ENCODE measurements at places on chromosomes 3 and 15.

DNA sequence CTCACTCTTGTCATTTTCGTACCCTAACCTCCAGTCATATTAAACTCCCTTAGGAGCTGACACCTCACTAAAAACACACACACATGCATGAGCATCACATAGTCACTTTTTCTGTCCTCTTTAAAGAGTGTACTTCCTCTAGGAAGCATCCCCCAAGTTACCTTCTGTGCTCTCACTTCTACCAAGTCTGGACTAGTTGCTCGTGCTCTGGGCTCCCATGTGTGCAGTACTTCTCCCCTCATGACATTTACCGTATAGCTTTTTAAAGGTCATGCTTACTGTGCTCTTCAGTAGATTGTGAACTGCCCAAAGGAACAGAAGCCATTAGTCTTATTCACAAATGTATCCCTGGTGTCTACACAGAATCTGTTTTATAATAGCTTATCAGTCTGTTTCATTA, 42.0 kb downstream of the CRYBG3 start:
- DNase-seq: no peak

DNA sequence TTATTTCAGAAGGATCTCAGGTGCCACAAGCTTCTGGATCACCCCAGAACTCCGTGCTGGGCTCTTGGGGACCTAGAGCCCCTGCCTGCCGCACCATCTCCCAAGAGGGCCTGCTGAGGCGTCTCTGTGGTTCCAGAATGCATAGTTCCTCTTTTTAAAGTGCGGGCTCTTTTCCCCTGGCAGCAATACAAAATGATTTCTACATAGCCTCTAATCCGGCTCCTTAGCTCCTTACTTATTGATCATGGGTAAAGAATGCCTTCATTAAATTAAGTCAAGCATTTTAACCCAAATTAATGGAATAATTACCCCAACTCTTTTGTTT, 121.9 kb downstream of the ATP10A start:
- DNase-seq: no peak

- DNase-seq: no peak
Measured at GRCh38 chr15:46343196-46343935, 708.5 kb downstream of the SQOR start.

- peak; percentile 59 for DNase-seq
Measured at GRCh38 chr3:48472923-48473616, 26.5 kb downstream of the ATRIP start.

DNA sequence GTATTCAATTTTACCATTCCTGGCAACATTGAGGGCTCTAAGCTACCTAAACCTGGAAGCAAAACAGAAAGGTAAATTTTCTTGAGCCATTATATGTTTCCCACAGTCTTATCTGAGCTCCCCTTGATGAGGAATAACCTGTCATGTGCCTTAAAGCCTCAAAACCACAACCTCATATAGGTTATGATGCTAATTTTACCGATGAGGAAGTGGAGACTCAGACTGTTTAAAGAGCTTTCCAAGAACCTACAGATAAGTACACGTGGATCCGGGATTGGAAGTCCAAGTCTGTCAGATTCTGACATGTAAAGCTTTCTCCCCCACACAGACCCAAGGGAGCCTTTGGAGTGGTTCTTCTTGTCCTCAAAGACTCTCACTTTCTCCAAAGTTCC, 140.5 kb downstream of the SEMA6D start:
- DNase-seq: no peak

GRCh38 chr15:34496207-34496995, 58.8 kb upstream of the GOLGA8A start:
- no peak for DNase-seq

GRCh38 chr15:38564557-38565286, at the start of gene RASGRP1:
Gene RASGRP1, minus strand, starts transcription at chr15:38564814. Its CDS starts 186 bp downstream, at chr15:38564628.
- DNase-seq: peak; percentile 86

- no peak for DNase-seq
Measured at GRCh38 chr3:16179771-16180736, 5.6 kb downstream of the GALNT15 start.

DNA sequence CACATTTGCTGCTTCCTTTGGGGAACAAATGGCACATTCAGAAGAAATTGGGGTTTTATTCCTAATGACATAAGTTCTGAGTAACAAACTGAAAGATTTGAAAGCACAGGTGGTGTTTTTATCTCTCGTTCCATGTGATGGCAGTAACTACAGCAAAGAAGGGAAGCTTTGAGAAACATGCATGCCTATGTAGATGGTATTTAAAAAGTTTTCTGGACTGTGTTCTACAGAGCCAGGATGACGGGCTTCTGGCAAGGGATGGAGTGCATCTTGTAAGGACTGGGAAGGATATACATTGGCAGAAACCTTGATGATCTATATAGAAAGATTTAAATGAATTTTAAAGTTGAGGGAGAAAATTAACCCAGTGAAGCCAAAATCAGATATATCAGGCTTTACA, 362.2 kb upstream of the ROPN1 start:
- no peak for DNase-seq

DNA sequence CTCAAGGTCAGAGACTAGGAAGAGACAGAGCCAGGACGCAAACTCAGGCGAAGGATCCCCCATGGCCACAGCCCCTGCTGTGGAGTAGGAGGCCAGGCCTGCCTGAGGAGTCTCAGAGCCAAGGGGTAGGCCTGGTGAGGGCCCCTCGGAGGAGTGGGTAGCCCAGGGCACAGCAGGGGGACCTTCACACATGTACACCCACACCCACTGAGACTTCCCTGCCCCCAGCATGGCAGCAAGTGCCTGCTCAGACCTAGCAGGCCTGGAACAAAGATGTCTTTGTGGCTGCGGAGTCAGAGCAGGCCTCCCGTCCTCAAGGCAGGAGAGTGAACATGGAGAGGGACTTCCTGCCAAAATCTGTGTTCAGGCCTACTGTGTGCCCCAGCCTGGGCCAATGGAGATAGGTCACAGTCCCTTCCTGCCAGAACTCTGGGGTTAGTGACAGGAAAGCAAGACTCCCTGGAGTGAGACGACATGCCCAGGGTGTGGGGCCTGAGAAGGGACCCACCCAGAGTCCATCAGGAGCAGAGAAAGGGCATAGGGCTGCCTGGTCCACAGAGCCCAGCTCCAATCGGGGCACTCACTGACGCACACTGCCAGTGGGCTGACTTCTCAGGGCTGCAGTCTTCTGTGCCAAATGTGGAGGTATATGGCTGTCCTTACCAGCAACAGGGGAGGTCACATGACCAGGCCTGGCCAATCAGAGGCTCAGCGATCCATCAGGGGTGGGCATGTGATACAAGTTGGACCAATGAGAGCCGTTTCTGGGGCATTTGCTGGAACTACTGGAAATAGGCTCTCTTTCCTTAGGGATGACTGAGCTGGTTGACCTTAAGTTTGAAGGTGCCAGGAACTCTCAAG, 2.3 kb downstream of the GRIP2 start:
- DNase-seq: no peak

DNA sequence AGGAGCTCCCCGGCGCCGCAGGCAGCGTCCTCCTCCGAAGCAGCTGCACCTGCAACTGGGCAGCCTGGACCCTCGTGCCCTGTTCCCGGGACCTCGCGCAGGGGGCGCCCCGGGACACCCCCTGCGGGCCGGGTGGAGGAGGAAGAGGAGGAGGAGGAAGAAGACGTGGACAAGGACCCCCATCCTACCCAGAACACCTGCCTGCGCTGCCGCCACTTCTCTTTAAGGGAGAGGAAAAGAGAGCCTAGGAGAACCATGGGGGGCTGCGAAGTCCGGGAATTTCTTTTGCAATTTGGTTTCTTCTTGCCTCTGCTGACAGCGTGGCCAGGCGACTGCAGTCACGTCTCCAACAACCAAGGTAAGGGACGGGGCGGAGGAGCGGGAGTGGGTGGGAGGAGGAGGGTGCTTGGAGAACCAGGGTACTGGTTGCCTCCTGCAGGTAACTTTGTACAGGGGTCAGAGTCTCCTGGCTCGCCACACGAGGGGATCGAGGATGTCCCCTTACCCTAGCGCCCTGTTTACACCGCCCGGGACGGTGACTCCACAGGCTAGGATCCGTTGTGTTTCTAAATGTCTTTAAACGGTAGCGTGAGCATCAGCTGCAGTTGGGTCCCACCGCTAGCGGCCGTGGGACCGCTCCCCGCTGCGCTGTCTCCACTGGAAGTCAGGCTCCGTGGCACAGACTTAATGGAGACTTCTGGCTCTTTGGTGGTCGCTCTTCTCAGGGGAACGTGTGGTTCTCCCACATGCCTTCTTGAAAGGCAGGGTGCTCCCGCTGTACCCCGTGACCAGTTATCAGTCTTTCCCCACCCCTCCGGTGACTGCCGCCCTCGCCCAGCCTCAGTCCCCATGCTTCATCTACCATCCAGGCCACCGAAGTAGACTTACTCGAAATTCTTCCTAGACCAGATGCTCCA, 515 bp downstream of the EPHA6 start:
- DNase-seq: no peak

- DNase-seq: no peak
Measured at GRCh38 chr3:36317915-36318314, 62.4 kb upstream of the STAC start.

DNA sequence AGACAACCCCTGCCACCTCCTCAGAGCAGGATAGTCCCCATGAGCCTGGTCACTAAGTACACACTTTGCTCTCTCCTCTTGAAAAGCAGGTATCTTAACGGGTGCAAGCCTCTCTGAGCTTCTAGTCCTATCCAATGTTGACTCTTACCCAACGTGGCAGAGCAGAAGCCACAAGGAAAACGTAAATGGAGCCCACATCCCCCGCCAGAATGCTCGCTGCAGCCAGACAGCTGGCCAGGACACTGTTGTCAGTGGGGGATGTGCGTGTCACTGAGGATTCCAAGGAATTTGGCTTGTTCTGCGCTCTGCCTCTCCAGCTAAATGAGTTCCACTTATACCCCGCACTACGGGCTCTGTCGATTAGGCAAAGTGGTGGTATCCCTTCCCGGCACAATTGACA, 67.8 kb upstream of the IGF1R start:
- no peak for DNase-seq

DNA sequence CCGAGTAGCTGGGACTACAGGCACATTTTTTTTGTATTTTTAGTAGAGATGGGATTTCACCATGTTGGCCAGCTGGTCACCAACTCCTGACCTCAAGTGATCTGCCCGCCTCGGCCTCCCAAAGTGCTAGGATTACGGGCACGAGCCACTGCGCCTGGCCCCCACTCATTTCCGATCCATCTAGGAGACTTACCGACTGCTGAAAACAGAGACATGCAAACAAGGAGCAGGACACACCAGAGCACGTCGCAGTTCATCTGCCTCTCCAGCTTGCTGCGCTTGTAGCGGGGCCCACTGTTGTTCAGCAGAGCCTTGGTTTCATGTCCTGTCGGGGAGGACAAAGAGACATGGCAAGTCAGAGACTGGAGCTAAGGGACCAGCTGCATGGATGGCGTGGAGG, 137.4 kb downstream of the ATP10A start:
- no peak for DNase-seq

- no peak for DNase-seq
Measured at GRCh38 chr3:171383206-171384018, 76.8 kb downstream of the TNIK start.

- no peak for DNase-seq
Measured at GRCh38 chr3:64674591-64675076, 13.2 kb downstream of the ADAMTS9 start.

- no peak for DNase-seq
Measured at GRCh38 chr3:101453961-101454360, 59.1 kb downstream of the SENP7 start.

- DNase-seq: no peak
Measured at GRCh38 chr3:46091741-46092701, 64.7 kb upstream of the XCR1 start.

- no peak for DNase-seq
Measured at GRCh38 chr3:49461443-49462171, 8.5 kb upstream of the DAG1 start.

GRCh38 chr3:81938681-81939080, 177.2 kb upstream of the GBE1 start:
- DNase-seq: no peak

GRCh38 chr3:143170074-143170473, 50.5 kb downstream of the CHST2 start:
- peak; percentile 6 for DNase-seq

DNA sequence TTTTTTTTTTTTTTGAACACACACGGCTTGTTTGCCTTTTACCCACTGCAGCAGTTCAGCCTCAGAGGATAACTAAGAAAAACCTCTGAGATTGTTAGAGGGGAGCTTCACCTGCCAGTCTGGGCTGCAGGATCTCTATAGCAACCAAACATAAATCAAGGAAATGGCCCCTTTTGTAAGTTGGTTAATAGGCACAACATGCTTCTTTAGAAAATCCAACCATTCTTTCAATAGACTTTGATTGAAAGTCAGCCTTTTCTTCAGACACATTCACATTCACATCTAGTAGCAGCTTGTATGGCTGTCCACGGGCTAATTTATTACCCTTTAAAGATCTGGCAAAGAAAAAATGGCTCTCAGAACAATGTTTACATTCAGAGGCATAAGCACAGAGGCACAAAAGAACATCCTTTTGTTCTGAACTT, 136.6 kb upstream of the RARB start:
- DNase-seq: no peak

GRCh38 chr15:92907896-92908712, 8.0 kb downstream of the CHD2 start:
- DNase-seq: no peak

DNA sequence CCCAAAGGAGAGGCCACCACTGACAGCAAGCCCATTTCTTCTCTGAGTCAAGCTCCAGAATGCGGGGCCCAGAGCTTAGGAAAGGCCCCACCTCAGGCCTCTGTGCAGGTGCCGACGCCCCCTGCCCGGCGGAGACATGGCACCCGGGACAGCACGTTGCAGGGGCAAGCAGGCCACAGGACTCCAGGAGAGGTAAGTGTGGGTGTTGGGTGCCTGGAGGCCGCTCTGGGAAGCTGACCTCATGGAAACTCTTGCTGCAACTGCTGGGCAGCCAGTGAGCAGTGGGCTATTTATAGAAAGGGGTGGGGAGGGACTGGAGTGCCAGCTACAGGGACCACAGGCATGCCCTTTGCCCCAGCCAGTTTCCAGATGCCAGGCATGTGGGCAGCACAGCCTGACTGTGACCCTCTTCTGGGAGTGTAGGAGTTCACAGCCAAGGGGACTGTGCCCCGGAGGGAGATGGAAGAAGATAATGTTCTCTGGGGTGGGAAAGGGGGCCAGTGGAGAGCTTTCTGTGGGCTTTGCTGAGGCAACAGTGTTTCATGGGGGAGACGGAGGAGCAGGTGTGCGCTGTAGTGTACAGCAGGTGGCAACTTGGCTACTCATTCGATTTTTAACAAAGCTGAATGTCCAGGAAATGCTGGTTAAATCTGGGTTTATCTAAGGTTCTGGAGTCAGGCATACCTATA, 23.7 kb downstream of the ALPK3 start:
- DNase-seq: no peak

DNA sequence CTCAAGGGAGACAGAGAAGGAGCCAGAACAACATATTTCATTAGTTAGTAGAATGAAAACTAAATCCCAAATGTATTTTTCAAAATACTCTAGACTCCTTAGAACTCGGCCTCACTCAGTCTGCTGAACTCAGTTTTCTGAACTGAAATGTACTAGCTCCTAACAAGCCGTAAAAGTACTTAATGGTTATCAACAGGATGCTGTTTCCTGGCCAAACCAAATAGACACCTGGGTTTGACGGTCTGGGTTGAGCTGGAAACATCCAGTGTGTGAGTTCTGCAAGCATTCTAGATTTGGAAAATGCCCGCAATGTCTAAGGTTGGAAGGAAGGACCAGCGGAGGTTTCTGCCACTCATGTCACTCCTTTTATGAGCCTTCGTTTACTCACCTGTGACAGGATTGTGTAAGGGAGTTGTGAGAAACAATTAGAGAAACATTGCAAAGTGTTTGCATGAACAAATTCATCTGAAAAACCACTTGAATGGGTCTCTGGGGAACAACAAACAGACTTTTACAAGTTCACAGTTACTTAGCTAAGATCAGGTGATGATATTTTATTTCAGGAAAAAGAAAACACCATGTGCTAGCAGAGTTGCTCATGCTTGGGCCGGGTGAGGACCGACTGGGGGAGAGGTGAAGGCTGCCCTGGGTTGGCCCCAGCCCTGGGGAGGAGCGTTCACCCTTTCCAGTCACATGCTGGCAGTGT, 151.0 kb downstream of the ALDH1A2 start:
- DNase-seq: no peak

Data from activated naive CD4-positive, alpha-beta T cell (primary cell).